ENCODE measurements at places on chromosomes 16 and 17.

GRCh38 chr16:72889616-72890582 lies 158.0 kb downstream of the ZFHX3 start:
- DNase-seq: no peak

DNA sequence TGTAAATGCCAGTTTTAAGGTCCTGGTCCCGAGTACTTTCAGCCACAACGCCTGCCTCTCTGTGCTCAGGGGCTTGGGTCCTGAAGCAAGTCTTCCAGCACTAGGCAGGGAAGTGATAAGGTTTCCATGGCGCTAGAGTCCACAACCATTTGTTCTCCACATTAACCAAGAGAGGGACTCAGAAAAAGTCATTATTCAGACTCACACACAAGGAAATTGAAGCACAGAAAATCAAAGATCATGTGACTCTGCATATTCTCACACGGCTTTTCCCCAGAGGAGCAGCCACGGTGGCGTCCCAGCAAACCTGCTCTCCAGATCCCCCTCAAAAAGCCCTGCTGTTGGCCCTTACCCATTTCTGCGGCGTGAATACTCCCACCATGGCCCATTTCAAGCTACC lies 9.7 kb downstream of the ENPP7 start:
- no peak for DNase-seq

GRCh38 chr16:57630407-57630797 lies 2.0 kb downstream of the ADGRG1 start:
- DNase-seq: no peak

DNA sequence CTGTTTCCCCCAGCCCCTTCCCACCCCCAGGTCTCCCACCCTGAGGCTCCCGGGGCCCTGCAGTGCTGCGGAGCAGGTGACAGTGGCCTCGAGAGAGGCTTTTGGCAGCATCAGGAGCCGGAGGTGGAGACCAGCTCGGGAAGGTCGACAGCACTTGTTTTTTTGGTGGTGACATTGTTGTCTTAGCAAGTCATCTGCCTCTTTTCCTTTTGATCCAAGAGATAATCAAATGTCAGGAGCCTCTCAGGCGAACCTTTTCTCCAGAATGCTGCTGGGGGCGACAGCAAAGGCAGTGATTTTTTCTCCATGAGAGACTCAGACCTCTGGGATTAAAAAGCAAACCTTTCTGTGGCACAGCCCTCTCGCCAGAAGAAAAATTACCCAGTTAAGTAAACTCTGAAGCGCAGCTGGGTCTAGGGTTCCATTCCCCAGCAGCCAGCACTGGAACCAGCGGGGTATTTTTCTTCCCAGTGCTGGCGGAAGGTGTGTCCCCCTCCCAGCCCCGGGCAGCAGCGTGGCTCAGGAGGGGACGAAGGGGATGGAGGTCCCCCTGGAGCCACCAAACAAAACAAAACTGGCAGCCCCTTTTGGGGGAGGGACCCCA lies 37.2 kb downstream of the GRIN2C start:
- DNase-seq: no peak

DNA sequence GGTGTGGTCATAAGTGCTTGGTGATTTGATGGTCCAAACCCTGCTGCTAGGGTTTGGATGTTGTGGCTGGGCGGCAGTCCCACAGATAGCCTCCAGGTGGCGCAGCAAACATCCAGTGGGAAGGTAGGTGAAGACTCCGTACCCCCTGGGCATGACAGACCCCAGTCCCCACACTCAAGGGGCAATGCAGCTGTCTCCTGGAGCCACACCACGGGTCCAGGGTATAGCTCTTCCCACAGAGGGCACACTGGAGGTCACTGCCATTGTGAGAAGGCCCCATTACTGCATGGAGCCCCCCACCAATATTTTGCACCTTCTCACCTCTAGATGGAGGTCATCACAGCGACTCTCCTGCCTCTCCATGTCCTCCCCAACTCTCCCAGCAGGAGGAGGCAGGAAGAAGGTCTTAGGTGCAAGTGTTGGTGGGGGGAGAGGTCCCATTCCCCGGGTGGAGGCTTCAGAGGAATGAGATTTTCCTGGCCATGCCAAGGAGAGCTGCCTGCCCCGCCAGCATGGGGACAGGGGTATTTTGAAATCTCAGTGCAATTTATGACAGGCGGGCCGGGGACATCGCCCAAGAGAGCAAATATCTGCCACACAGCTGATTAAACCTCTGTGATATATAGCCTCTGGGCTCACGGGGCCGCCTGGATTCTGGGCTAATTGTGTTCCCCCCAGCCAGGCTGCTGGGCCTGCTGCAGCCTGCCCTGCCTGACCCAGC lies 17.1 kb upstream of the C17orf113 start:
- peak; percentile 65 for DNase-seq

DNA sequence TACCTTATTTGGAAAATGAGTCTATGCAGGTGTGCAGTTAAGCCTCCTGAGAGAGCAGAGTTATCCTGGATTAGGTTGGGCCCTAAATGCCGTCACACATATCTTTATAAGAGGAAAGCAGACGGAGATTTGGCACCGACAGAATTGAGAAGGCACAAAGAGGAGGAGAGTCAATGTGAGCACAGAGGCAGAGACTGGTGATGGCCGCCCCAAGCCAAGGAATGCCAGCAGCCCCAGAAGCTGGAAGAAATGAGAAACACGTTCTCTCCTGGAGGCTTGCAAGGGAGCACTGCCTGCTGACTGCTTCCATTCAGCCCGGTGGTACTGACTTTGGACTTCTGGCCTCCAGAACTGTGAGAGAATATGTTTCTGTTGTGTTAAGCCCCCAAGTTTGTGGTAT lies 3.2 kb downstream of the SLC46A1 start:
- no peak for DNase-seq

DNA sequence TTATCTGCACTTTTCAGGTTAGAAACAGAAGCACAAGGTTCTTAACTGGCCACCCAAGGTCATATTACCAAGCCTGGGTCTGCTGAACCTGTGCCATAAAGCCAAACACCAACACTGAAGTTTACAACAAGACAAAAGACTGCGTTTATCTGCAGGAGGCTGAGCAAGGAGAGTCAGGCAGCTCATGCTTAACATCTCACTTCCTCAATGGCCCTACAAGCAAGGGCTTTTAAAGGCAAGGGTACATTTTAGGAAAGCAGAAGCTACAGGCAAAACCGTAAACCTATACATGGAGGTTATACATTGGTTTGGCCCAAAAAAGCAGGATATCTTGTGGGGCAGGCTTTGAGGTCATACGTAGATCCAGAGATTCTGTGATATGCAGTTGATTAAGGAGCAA lies 91.2 kb downstream of the GNAO1 start:
- DNase-seq: no peak

DNA sequence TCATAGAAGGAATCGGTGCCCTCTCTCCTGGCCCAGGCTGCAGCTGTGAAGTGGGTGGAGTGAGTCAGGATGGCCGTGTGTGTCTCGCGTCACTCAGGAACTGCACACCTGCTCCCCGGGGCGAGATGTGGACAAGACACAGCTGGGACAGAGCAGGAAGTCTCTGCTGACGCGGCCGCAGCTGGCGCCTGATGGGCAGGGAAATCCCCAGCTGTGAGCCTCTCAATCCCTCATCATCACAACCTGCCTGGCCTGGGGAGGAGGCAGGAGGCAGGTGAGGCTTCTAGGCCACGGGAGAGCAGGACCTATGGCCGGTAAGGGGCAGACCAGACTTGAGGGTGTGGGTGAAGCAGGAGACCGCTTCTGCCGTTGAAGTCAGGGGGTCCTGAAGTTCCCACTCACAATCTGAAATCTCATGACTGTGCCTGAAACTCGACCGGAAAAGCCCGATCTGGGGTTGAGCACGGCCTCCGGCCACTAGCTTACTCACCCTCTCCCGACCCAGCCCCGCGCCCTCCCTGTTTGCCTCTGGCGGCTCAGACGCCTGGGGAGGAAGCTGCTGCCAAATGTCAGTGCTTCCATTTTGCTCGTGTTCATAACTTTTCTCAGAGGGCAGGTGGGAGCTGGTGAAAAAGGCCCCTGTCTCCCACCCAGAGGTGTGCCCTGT lies 1.1 kb upstream of the TRPV3 start:
- no peak for DNase-seq

- no peak for DNase-seq
Measured at GRCh38 chr16:11067697-11068141, 123.4 kb downstream of the CLEC16A start.

Measured in natural killer cell (primary cell).